ENCODE measurements at places on chromosomes 7 and 10.

DNA sequence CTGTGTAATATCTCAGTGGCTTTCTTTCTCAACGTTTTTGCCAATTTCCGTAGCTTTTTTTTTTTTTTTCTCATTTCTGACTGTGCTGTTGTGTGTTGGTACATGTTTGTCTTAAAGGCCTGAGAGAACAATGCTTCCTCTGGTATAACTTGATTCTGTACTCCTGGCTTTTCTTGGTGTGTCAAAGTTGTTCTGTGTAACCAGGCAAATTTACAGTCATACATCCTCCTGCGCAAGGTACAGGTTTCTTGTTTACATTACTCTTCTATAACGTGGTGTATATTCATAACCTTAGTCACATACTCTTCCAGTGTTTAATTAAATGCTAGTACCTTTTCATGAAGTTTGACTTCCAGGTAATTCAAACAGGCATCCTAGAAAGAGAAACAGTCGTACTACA, 8.3 kb upstream of the ARHGAP12 start:
- DNase-seq, result no peak

DNA sequence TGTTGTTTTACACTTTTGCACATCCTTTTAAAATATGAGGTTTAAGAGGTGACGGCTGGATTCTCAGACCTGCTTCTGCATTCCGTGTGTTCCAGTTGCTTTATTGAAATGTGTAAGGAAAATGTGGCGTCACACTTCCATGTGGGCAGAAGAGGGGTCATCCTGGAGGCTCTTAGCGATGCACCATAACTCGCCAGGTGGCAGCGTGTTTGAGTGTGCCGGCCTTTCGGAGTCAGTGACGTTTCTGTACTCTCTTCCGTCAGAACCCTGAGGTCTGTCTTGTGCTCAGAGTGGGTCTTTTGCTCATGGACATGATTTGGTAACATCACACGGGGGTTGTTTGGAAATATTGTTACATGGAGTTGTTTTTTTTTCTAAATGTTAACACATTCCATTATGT, 9.1 kb downstream of the PPP2R2D start:
- DNase-seq, result no peak

DNA sequence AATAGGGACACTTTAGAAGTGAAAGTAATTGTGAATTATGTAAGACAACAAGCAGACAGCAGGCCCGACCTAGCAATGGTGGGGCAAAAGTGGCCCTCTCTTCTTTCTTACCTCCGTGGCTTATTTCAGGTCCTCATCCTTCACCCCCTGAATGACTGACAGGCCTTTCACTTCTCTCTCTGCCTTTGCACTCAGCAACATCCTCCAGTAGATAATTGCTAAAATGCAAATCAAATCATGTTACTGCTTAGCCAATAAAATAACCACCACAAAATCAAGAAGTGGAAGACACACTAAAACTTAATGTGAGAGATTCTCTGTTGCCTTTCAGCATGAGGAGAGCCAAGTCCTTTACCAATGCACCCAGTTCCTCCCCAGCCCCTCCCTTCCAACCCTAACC, 274.6 kb upstream of the ZNF32 start:
- DNase-seq, result no peak

DNA sequence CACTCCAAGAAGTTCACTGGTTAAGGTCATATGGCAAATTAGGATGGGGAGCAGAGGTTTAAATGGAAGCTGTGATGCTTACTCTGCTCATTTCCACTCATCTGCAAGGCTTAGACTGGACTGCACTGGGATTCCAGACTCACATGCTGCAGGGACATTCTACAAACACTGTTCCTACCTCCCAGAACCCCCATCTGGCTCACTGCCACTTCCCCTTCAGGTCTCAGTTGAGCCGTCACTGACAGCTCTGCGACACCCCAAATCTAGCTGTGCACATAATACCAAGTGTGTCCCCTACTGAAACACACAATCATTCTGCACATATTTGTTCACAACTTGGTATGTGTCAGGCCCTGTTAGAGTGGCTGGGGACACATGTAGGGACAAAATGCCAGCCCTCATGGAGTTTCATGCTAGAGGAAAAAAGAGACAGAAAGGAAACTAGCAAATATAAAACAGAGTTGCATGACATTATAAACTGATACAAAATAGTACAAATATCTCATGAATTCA, 5.4 kb downstream of the PRKCQ start:
- DNase-seq, result no peak

- DNase-seq, result no peak
Observed at GRCh38 chr7:26198133-26198780, 2.3 kb downstream of the HNRNPA2B1 start.

- DNase-seq, result no peak
Observed at GRCh38 chr10:15726042-15726441, 6.3 kb upstream of the ITGA8 start.

DNA sequence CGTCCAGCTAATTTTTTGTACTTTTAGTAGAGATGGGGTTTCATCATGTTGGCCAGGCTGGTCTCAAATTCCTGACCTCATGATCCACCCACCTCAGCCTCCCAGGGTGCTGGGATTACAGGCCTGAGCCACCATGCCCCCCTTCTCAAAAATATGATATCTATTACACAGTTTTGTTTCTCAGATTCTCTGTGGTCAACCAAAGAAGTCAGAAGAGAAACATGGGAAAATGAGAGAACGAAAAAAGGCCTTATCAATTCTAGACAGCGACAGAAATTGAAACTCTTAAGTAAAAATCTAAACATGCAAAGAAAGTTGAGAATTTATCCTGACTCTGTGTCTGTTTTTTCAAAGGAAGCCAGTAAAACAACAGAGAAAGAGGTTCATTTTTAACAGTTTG, 283.8 kb upstream of the PLXDC2 start:
- DNase-seq, result no peak

- no peak for DNase-seq
Observed at GRCh38 chr10:69729326-69730048, 72.2 kb upstream of the COL13A1 start.

DNA sequence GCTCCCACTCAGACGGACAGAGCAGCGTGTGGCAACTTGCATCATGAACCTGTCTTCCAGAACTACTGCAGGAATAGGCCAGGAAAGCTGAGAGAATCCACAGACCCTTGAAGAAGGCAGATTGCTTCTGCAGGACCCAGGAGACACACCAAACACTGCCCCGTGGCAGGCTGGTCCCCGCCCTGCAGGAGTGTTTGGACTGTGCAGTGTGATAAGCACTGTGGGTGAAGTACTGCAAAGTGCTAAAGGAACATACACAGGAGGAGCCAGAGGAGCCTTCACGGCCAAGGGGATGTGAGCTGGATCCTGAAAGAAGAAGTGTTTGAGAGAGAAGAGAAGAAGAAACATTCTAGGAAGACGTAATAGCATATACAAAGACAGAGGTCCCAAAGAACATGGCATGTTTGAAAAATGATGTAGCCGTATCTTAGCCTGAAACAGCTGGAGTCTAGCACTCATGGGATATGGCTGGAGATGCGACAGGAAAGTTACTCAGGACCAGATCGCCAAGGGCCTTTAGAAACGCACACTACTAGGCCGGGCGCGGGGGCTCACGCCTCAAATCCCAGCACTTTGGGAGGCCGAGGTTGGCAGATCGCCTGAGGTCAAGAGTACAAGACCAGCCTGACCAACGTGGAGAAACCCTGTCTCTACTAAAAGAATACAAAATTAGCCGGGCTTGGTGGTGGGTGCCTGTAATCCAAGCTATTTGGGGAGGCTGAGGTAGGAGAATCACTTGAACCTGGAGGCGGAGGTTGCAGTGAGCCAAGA, 96.9 kb upstream of the RHEB start:
- no peak for DNase-seq

DNA sequence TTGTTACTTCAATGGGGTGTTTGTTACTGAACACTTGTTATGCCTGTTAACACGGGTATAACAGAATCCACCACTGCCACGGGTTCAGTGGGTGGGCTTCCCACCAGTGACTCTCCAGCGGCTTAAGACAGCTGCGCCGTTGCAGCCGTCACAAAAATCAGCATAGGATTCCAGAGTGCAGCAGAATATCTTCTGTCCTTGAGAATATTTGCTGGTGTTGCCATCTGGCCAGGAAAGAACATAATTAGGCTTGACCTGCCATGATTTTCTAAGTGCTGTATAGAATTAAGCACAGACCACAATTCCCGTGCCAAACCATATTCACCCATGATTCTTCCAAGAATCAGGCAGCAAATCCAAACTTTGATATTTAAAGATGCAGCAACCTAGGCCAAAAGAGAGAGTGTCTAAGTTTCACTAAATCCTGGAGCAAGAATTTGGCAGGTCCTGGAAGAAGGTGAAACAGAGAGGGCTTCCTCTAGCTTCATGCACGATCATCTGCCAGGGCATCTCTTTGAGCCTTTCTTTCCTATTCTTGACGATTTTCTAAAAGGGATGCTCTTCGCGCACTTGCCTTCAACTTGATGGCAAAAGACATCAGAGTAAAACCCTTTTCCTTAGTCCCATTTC, 95.0 kb downstream of the FRMD4A start:
- DNase-seq, result no peak

DNA sequence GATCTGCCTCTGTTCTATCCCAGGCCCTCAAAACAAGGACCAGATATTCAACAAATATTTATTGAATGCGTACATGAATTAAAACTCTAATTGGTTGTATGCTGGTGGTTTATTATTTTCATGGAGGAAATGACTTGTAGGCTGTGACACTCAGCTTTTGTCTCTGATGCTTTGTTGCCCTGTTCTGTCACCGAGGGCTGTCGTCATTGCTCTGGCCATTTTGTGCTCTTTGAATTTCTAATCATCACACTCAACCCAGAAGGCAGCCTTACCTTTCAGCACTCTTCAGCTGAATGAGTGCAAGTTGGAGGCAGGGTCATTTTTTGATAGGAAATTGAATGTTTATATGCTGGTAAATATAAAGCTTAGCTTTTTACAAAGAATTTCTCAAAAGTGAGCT, 14.5 kb downstream of the SRGN start:
- no peak for DNase-seq

DNA sequence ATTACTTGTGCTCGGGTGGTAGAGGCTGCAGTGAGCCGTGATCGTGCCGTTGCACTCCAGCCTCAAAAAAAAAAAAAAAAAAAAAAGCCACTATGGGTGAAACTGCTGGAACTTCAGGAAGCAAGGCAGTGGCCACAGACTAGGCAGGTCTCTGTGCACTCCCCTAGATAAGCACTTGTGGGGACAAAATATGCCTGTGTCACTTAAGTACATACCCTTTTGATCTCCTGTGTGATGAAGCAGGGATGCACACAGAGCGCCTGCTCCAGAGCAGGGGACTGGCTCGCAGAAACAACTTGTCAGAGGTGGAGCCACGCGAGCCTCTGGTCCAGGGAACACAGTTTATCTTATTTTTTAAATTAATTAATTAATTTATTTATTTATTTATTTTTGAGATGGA, 42.9 kb upstream of the PSAP start:
- DNase-seq, result no peak

- no peak for DNase-seq
Observed at GRCh38 chr10:126628746-126629145, 41.7 kb downstream of the C10orf90 start.

DNA sequence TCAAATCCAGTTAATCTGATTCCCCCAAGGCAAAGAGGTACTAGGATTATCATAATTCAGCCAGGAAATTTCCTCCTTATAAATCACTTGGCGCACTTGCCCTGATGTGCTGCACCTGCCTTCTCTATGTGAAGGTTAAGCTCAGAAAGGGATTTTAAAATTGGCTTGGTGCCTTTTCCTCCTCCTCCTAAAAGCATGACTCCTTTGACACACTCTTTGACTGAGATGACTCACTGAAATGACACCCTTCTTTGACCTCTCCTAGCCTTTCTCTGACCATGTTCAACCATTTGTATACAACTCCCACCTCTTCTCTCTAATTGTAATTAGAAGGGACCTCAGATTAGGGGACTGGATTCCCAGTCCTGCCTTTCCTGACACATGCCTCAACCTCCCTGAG, 46.5 kb downstream of the ABLIM1 start:
- no peak for DNase-seq

DNA sequence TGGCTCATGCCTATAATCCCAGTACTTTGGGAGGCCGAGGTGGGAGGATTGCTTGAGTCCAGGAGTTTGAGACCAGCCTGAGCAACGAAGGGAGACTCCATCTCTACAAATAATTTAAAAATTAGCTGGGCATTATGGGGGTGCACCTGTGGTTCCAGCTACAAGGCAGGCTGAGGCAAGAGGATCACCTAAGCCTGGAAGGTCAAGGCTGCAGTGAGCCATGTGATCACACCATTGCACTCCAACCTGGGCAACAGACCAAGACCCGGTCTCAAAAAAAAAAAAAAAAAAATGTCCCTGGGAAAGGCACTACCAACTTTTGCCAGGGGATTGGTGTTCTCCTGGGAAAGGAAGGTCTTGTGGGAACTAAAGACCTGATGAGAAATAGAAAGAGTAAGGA, 134.2 kb upstream of the AUTS2 start:
- no peak for DNase-seq

DNA sequence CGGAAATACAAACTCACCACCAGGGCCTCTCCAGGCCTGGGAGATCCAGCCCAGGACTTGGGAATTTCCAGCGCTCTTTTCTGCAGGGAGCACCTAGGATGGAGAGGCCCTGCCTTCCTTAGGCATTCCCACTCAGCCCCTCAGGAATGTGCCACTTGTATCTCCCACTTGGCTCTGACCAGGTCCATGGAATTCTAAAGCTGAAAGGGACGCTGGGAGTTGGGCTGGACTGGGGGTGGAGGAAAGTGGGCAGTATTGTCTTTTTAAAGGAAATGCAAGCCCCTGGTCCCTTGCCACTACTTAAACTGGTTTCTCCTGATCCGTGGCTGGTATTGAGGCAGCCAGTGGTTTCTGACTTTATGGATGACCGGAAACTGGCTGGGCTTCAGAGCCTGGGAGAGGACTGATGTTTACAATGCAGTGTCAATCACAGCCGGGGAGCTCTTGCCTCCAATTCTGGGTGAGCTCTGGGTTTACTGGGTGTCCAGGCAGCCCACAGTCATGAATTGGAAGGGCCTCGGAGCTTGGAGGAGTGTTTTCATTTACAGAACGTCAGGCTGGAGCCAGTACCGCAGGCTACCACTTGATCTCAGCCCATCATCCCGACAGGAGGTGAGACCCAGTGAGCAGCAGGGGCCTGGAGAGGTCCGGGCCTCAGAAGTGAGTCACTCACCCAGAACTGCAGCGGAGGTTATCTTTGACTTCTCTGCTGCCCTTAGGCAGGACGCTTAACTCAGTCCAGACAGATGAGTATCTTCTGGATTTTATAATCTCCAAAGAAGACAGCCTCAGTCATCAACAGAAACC, 27.3 kb downstream of the AGAP3 start:
- DNase-seq, result no peak

- no peak for DNase-seq
Observed at GRCh38 chr7:142915315-142915714, 18.2 kb downstream of the TRPV5 start.

- no peak for DNase-seq
Observed at GRCh38 chr7:81664304-81664703, 105.5 kb downstream of the HGF start.

DNA sequence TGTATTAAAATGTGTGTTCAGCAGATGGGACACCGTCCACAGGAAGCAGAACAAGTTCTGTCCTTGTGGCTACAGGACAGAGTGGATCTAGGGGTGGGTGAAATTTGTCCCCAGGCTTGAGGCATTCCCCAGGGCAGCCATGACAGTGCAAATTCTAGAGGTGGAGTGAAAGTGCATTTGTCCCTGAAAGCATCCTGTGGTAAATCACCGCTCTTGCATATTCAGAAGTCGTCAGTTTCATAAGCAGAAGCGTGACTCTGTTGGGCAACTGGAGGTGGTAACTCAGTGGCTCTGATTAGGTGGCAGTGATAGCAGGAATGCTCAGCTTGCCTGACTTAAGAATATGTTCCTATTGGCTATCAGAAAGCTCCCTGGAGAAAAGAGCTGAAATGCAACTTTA, 96.6 kb downstream of the SNX10 start:
- no peak for DNase-seq
